ENCODE measurements at places on chromosomes 7 and 10.

DNA sequence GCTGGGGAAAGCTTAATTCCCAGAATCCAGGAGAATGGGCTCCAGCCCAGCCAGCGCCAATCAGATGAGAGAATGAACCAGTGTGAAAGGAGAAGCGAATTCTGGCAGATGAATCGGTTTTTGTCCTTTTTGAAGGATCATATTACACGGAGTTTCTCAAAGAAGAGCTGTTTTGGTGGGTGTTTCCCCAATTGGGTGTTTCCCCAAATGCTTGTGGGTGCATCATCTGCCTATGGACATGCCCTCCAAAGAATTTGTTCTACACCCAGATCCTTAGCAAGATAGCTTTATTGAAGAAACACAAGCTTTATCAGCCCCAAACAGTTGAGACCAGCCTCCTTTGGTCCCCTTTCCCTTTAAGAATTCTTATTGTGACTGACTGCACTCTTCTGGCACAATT, 186.5 kb upstream of the GPR26 start:
- DNase-seq, result no peak

DNA sequence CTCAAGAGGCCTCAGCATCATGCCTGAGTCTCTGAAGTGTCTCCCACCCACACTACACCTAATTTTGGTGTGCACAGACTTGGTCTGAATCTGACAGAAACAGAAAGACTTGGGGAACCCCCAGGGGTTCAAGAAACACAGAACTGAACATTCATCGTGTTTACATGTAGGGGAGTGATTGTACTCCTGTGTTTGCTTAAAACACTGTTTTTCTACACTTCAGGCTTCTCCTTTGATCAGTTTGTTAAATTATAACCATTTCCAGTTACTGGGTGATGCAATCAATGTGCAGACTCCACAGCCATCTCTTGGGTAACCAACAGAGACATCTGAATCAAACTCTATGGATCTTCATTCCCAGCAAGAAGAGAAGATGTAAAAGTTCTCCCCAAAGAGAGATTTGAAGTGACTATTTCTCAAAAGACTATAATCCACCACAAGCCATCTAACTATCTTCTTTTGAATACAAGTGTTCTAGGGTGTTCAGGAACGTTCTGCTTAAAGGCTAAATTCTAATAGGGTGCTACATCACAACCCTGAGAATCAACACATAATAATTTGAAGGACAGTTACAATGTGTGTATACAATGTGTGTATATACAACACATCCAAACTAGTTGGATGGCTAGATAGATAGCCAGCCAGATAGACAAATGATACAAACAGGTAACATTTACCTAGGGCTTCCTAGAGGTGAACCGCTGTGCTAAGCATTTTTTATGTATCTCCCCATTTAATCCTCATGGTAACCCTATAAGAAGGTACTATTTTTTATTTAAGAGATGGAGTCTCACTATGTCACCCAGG, 34.2 kb downstream of the DNAJC12 start:
- DNase-seq, result no peak

GRCh38 chr10:72954596-72955554, at the start of gene PLA2G12B:
TSS of gene PLA2G12B (minus strand) at chr10:72954806. CDS start at chr10:72954685, 121 bp downstream.
- no peak for DNase-seq

GRCh38 chr10:37860494-37861190, 3.2 kb upstream of the ZNF248 start:
- DNase-seq, result no peak

DNA sequence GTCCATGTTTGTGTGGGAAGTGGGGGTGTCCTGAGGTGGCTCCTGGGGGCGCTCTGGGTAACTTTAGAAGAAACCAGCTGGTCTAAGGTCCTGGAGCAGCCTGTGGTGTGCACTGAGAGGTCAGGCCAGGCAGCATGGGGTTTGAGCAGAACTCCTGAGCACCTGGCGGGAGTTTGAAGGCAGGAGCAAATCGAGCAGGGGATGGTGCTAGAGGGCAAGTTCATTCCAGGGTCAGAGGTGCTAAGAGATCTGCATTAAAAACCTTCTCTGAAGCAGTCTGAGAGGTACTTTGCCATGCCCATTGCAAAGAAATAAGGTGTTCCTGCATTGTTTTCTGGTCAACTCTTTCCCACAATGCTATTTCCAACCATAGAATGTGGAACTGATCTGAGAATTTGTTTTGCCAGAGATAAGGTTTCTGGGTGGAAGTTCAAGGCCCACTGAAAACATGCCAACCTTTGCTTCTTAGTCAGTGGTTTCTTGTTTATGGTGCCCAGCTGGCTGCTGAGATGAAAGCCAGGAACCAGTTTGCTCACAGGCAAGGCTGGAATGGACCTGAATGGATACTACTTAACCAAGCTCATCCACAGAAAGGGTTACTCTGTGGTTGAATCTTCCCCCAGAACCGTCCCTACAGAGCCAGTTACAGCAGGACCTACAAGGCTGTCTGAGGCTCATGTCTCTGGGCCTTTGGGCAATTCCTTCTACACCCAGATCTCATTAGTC, 136.3 kb upstream of the TMEM72 start:
- DNase-seq, result no peak

- DNase-seq, result no peak
Observed at GRCh38 chr7:130377178-130377577, 3.1 kb upstream of the CPA1 start.

DNA sequence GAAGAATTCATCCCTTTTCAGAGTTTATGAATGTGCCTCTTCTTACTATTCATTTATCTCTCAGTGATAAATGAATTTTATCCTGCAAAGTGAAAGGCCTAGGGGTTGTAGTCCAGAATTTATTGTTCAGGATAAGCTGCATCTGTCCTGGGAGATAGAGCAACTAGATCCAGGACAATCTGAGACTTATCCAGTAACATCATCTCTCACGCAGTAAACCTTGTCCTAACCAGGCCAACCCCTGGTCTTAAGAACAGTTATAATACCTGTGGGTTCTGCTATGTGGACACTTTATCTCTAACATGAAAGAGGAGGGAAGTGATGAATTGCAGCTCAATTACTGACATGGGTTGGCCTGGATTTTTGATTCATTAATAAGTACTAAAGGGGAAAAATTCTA, 287.6 kb downstream of the BMPER start:
- DNase-seq, result peak; percentile 89

DNA sequence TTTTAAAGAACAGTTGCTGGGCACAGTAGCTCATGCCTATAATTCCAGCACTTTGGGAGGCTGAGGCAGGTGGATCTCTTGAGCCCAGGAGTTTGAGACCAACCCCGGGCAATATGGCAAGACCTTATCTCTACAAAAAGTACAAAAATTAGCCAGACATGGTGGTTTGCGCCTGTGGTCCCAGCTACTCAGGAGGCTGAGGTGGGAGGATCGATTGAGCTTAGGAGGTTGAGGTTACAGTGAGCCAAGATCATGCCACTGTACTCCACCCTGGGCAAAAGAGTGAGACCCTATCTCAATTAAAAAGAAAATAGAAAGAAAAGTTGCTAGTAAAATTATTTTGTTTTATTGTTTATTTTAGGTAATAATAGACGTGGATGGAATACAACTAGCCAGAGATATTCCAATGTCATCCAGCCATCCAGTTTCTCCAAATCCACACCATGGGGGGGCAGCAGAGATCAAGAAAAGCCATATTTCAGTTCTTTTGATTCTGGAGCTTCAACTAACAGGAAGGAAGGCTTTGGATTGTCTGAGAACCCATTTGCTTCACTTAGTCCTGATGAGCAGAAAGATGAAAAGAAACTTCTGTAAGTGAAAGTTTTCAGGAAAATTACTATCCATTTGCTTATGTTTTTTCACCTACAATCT, 3.0 kb downstream of the NUP42 start:
- peak; percentile 80 for DNase-seq

GRCh38 chr7:15457990-15458955, 103.5 kb downstream of the AGMO start:
- peak; percentile 44 for DNase-seq

GRCh38 chr7:92586403-92586802, 3.8 kb downstream of the FAM133B start:
- no peak for DNase-seq

DNA sequence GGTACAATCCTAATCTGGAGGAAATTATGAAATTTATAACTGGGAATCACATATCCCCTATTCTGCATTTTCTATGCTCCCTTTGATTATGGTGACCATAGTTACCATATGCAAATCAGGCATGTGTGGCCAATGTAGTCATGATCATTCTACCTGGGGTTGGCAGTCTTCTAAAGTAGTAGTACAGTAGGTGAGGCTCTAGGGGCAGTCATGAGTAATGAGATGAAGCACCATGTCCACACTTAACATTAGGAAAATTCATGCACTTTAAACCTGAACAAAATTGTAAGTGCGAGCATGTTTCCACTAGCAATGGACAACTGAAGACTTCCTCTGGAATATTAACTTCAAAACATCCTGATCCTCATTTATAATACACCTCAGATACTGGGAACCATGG, 545.9 kb downstream of the SUGCT start:
- DNase-seq, result no peak

- no peak for DNase-seq
Observed at GRCh38 chr7:74116356-74116755, 32.8 kb downstream of the LIMK1 start.

DNA sequence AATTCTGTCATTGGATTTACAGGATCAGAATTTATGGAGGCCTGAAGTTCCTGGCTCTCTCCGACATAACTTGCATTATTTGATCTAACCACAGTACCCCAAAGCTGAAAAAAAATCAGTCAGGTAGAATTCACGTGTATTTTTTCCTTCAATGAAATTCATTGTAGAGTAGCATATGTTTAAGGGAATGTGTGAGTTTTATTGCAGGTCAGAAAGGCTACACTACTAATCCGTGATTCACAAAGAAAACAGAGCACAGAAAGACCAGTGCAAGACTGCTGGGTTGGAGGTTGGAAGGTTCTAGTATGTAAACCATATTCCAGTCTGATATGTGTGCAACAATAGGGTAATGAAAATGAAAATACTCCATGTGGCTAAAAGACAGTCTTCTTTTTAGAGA, 247.0 kb upstream of the FERD3L start:
- no peak for DNase-seq

DNA sequence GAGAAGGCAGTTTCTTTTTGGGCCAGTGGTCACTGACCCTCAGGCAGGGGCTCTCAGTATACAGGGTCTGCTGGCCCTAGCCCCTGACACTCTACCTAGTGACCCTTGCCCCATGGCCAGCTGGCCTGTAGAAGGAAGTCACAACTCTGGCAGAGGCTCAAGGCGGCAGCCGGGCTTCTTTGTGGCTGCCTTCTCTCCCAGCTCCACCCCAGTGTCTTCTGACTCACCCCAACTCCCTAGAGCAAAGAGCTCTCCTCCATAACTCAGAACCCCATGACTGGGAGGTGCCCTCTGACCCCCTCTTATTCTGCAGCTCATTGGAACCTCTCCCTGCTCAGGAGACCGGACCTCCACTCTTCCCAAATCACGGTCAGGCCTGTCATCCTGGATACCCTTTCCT, 358.2 kb downstream of the FGFR2 start:
- DNase-seq, result no peak

- DNase-seq, result no peak
Observed at GRCh38 chr10:43880160-43880559, 231.5 kb upstream of the ZNF32 start.

GRCh38 chr7:34584526-34584925, 73.5 kb upstream of the NPSR1 start:
- DNase-seq, result no peak

- no peak for DNase-seq
Observed at GRCh38 chr10:14052931-14053330, 277.8 kb downstream of the FRMD4A start.

DNA sequence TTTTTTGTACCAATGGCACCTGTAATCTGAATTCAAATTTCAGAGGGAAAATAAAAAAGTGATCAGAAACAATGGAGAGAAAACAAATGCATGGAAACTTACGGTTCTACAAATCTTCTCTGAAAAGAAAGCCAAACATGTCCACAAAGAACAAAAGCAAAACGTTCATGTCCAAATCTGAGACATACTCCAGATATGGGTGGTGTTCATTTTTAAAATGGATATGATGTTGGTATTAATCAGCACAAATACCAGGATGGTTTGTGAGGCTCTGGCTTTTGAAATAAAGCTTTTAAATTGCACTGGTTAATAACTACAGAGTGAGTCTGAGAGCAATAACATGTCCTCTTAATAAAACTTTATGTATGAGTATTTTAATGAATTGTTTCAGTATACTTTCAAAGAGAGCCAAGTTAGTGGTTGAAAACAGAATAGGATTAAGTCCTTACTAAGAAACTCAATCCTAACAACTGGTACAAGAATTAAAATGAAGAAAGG, 366.4 kb downstream of the INHBA start:
- peak; percentile 30 for DNase-seq

GRCh38 chr7:124263232-124263827, 230.5 kb upstream of the TMEM229A start:
- no peak for DNase-seq

- DNase-seq, result no peak
Observed at GRCh38 chr10:109071539-109071938, 851.8 kb downstream of the XPNPEP1 start.

DNA sequence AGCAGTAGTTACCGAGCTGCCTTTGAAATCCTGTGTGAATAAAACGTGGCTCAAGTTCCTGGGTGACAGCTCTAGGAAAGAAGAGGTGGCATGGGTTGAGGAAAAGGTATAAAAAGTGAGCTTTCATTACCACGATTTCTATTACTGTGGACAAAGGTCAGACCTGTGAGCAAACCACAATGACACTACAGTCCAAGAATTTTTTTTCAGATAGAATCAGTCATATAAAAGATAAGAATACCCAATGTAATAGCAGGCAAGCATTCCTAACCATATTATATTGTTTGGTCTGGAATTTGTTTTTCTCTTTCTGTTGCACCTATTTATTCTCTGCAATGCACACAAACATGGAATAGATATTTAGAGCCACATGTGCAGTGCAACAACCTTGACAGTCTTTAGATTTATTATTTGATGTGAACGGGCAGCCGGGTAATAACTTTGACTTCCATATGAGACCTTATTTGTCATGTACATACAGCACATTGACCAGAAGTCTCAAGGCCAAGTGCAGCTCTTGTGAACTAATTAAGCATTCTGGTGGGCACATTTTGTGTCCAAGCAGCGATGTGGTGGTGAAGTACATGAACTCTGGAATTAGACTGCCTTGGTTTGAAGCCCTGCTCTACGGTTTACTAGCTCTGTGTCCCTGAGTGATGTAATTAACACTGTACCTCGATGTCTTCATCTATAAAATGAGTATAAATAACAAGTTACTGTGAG, 156.8 kb downstream of the NRCAM start:
- DNase-seq, result no peak

GRCh38 chr7:29884399-29885272, 78.3 kb downstream of the WIPF3 start:
- DNase-seq, result no peak

- peak; percentile 52 for DNase-seq
Observed at GRCh38 chr7:84002348-84002747, 192.2 kb downstream of the SEMA3A start.
